ENCODE measurements at places on chromosomes 7 and 10.

- no peaks in the 10 kb centered on the region for H3K27me3 ChIP-seq
- H3K36me3 ChIP-seq = no peaks in the 10 kb centered on the region
- H3K27ac ChIP-seq = no peak overlapping the region
- no peak overlapping the region for H3K4me3 ChIP-seq
- no peaks in the 10 kb centered on the region for H3K4me1 ChIP-seq
These were observed 78.0 kb upstream of the DYNC1I1 start for GRCh38 chr7:95694334-95694733.

GRCh38 chr10:28169525-28169924 lies 133.3 kb downstream of the MPP7 start:
- H3K27ac ChIP-seq = no peak overlapping the region
- no peak for DNase-seq
- H3K4me1 ChIP-seq = no peaks in the 10 kb centered on the region
- H3K4me3 ChIP-seq = no peak overlapping the region
- no peaks in the 10 kb centered on the region for H3K36me3 ChIP-seq
- H3K27me3 ChIP-seq = peaks cover 2% of the 10 kb centered on the region

DNA sequence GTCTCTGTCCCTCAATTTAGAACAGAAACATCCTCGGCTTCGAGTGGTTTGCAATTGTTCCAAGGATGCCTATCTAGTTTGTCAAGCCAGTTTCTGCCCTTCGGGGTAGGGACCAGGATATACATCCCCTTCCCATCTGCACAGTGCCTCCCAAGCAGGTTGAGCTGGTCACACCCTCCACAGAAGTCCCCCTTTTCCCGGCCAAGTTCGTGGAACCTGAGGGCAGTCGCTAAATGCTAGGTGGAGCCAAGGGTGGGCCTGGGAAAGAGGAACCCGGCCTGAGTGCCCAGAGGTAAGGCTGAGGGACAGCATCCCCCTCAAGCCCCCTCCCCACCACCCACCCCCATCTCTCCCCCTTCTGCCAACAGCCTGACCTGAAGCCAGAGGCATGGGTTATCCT lies 62.4 kb upstream of the NANOS1 start:
- H3K4me3 ChIP-seq = no peak overlapping the region
- H3K27me3 ChIP-seq = peaks cover 12% of the 10 kb centered on the region
- no peaks in the 10 kb centered on the region for H3K36me3 ChIP-seq
- no peak for DNase-seq

DNA sequence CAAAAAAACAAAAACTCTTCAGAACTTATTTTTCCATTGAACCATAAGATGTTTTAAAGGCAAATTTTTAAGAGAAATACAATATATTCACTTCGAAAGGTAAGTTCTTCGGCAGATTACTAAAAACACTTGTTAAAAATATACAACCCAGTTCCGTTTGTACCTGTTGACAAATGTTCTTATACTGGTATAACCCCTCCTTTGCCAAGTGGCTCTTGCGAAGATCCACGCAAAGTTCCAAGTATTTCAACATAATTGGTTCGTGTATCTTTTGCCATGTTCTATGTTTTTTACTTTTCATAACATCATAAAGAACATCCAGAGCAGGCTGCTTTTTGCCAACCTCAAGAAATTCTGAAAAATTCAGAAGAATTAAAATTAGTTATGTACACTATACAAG lies 7.0 kb downstream of the EIF3A start:
- H3K27me3 ChIP-seq = no peaks in the 10 kb centered on the region
- peaks cover 73% of the 10 kb centered on the region for H3K36me3 ChIP-seq
- H3K27ac ChIP-seq = peak overlapping the region; percentile 70

- no peak overlapping the region for H3K27ac ChIP-seq
- DNase-seq = no peak
- no peaks in the 10 kb centered on the region for H3K27me3 ChIP-seq
- no peaks in the 10 kb centered on the region for H3K36me3 ChIP-seq
- no peak overlapping the region for H3K4me3 ChIP-seq
These were observed 973.1 kb downstream of the LRMDA start for GRCh38 chr10:76404531-76404930.

- H3K36me3 ChIP-seq = peaks cover 26% of the 10 kb centered on the region
- H3K4me1 ChIP-seq = peaks cover 56% of the 10 kb centered on the region
- H3K27me3 ChIP-seq = no peaks in the 10 kb centered on the region
- H3K4me3 ChIP-seq = peak overlapping the region; percentile 55
- peak overlapping the region; percentile 62 for H3K27ac ChIP-seq
These were observed 5.7 kb downstream of the FRAT2 start for GRCh38 chr10:97328646-97329453.

DNA sequence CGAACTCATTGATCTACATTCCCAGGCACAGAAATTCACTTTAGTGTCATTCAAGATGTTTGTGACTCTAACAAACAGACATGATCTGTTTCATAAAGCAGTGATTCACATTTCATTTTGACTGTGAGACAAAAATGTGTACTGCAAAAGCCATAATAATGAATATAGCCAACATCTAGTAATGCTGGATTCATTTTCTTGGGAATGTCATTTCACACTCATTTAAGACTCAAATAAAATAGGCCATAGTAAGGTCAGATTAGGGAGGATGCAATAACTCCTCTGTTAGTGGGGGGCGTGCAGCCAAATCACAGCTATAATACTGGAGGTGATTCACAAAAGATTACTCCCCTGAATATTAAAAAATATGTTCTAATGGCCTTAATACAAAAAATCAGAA lies 566.6 kb upstream of the ZWINT start:
- no peak overlapping the region for H3K4me3 ChIP-seq
- H3K27me3 ChIP-seq = no peaks in the 10 kb centered on the region
- no peak for DNase-seq
- H3K4me1 ChIP-seq = no peaks in the 10 kb centered on the region
- no peak overlapping the region for H3K27ac ChIP-seq

DNA sequence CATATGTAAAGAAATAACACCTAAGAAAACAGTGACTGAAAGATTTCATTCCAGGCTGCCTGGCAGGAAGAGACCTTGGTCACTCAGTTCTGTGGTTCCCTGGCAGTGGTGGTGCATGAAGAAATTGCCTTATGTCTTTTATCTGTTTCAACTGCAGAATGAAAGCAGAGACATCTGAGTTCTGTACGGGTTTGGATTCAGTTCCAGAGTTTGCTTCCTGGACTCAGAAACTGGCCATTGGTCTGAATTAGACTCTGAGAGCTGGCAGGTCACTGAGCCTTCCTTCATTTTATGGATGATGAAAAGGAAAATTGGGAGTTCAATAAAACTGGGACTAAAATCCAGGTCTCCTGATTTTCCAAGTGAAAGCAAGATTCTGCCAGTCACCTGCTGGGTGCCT lies 428.9 kb upstream of the AUTS2 start:
- H3K27ac ChIP-seq = no peak overlapping the region
- DNase-seq = no peak
- no peaks in the 10 kb centered on the region for H3K27me3 ChIP-seq
- no peaks in the 10 kb centered on the region for H3K36me3 ChIP-seq

Data from T-helper 2 cell treated with Interferon-gamma antibody and Interleukin-4, amounts not matched to agents 5 μg/mL and 100 μg/mL, for 36 hours (primary cell).